ENCODE measurements at places on chromosomes 2 and 18. TPM values are rescaled to one million over a fixed set of nuclear protein-coding genes. Genes with fewer than 3 reads are reported as not detected.

- peaks cover 71% of the 10 kb centered on the region for H3K4me1 ChIP-seq
- peaks cover 21% of the 10 kb centered on the region for H3K36me3 ChIP-seq
- peak overlapping the region; percentile 62 for H3K4me3 ChIP-seq
- DNase-seq: peak; percentile 63
Observed at GRCh38 chr18:58966005-58966677, 101.5 kb downstream of the ZNF532 start.

DNA sequence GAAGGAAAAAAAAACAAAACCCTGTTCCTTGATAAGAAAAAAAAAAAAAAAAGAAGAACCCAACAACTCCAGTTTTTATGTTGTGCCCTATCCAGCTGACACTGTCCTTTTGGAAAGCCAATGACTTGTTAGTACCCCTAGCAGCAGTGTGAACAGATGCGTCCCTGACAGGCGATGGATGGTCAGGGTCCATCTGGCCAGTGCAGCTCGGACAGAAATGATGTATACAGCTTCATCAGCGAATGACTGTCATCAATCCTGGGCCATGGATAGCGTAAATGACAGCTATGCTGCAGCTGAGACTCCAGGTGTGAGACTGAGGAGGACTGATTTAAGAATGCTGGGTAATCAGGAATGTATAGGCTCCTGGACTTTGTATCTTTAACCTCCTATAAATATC, 318.8 kb upstream of the FIGN start:
- no peak overlapping the region for H3K4me3 ChIP-seq
- no peak overlapping the region for H3K27ac ChIP-seq
- DNase-seq: no peak

GRCh38 chr2:232721882-232722281, 24.8 kb downstream of the GIGYF2 start:
- H3K4me1 ChIP-seq: peaks cover 19% of the 10 kb centered on the region
- DNase-seq: no peak
- no peak overlapping the region for H3K4me3 ChIP-seq
- no peaks in the 10 kb centered on the region for H3K27me3 ChIP-seq
- peak overlapping the region; percentile 69 for H3K27ac ChIP-seq

DNA sequence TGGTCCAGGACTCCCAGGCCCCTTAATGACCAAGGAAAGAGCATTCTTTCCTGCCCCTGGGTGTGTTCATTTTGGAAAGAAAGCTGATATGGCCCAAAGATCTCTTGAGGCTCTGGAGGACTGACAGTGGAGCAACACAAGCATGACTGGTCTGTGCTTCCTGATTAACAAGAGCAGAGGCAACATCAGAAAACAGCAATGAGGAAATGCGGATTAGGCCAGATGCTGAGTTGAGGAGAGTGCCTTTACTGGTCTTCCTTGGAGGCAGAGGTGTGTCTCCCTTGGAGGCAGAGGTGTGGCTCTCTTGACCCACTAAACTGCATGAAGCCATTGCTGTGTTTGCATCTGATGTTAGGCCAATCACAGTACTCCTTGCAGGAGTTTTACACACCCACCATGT, 19.9 kb downstream of the IL36B start:
- H3K36me3 ChIP-seq: no peaks in the 10 kb centered on the region
- no peak for DNase-seq
- H3K27me3 ChIP-seq: peaks cover 55% of the 10 kb centered on the region
- no peak overlapping the region for H3K27ac ChIP-seq
- H3K4me1 ChIP-seq: no peaks in the 10 kb centered on the region

- no peaks in the 10 kb centered on the region for H3K36me3 ChIP-seq
- no peak overlapping the region for H3K27ac ChIP-seq
- no peak for DNase-seq
- no peak overlapping the region for H3K4me3 ChIP-seq
- no peaks in the 10 kb centered on the region for H3K27me3 ChIP-seq
- no peaks in the 10 kb centered on the region for H3K4me1 ChIP-seq
Observed at GRCh38 chr2:125397535-125398251, 1258.3 kb upstream of the GYPC start.

Gene LIPG
- polyA plus RNA-seq: not detected

- H3K27ac ChIP-seq: no peak overlapping the region
- DNase-seq: no peak
- no peaks in the 10 kb centered on the region for H3K27me3 ChIP-seq
- no peaks in the 10 kb centered on the region for H3K36me3 ChIP-seq
- H3K4me3 ChIP-seq: no peak overlapping the region
Observed at GRCh38 chr2:50661682-50662081, 370.2 kb downstream of the NRXN1 start.

DNA sequence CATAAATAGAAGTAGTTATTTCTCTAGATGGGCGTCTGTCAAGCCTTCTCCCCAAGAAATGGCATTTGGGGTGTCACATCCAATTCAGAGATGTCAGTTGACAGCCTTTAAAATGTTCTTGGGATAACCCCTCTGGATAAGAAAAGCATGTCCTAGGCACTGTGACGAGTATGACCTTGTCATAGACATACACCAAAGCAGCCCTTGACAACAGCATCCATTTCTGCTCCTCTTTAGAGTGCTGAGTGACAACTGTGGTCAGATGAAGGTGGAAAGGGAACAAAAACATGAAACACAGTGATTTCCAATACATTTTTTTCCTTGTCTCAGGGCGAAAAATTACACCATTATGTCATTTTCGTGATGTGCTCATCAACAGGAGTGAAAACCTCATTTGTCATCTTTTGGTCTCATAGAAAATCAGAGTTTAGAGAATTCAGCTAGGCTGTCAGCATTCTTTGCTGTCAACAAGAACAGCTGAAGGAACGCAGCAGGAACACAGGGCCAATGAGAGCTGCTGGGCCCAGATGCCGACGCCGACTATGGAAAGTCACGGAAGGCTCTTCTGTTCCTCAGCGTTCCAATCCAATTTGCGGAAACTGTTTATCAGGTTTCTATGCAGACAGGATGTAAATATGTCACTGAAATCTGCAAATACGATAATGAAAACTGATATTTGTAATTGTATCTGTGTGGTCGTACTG, 193.2 kb downstream of the ICOS start:
- no peaks in the 10 kb centered on the region for H3K4me1 ChIP-seq
- no peak overlapping the region for H3K4me3 ChIP-seq
- no peaks in the 10 kb centered on the region for H3K36me3 ChIP-seq
- no peaks in the 10 kb centered on the region for H3K27me3 ChIP-seq
- no peak overlapping the region for H3K27ac ChIP-seq
